ENCODE measurements at places on chromosomes 1 and 21.
A peak's percentile ranks its signal among the peaks of the same experiment; 100 is the strongest.

- no peak for DNase-seq
Observed at GRCh38 chr1:168405906-168406549, 125.4 kb downstream of the TBX19 start.

DNA sequence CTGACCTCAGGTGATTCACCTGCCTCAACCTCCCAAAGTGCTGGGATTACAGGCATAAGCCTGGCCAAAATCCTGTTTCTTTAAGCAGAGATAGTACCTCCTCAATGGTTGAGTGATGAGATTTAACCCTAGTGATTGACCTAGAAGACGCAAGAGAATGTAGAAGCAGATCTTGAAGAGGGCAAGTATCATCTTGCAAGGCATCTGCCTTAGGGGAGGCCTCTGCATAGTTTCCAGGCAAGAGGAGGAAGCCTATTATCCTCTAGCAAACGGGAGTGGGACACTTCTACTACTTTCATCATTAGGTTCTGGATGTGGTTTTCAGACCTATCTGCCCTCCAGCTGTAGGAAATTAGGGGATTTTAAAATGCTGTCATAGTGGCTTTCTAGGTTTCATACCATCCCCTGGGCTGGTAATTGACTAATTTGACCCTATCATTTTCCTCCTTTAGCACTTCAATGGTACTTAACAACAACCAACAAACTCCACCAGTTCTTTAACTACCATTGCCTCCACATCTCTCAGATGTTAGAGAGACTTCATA is 10.0 kb upstream of the TRIM62 start:
- no peak for DNase-seq

- DNase-seq: peak; percentile 2
Observed at GRCh38 chr1:5779608-5780323, 212.5 kb downstream of the NPHP4 start.

- DNase-seq: no peak
Observed at GRCh38 chr1:188517139-188517538, 1688.4 kb downstream of the PLA2G4A start.

- no peak for DNase-seq
Observed at GRCh38 chr21:25859235-25859929, 124.6 kb downstream of the GABPA start.

DNA sequence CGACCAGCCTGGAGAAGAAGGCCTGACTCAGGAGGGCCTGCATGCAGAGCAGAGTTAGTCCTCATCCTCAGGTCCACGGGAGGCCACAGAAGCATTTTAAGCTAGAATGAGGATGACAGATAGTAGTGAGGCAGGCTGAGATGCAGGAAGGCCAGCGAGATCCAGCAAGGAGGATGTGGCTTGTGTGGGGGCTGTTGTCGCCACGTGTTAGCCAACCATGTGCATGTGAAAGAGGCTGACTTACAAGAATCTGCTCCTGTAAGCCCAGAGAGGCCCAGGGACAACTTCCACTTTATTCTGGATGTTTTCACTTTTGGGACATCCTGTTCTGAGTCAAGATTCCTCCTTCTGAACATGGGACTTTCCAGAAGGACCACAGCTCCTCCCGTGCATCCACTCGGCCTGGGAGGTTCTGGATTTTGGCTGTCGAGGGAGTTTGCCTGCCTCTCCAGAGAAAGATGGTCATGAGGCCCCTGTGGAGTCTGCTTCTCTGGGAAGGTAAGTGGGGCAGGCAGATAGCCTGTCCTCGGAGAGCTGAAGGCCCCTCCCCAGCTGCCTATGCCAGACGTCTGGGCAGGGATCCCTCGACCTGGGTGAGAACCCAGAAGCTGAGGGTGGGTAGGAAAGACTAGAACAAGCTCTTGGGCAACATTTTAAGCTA is at the start of gene SLAMF8:
TSS of gene SLAMF8 (plus strand) at position 433 of the 661 bp plus-strand sequence. CDS start at position 459, 26 bp downstream.
- DNase-seq: no peak

DNA sequence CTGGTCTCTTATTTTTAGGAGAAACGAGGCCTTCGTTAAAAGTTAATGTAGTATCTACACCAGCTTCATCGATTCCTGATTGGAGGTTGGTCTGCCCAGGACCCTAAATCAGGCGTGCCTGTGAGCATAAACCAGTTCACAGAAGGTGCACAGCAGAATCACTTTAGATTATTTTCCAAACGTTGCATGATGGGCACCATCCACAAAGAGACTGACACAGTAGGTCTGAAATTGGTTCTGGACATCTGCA is 256 bp upstream of the TARBP1 start:
- DNase-seq: no peak

- DNase-seq: peak; percentile 49
Observed at GRCh38 chr1:40818264-40818961, 34.8 kb downstream of the KCNQ4 start.

DNA sequence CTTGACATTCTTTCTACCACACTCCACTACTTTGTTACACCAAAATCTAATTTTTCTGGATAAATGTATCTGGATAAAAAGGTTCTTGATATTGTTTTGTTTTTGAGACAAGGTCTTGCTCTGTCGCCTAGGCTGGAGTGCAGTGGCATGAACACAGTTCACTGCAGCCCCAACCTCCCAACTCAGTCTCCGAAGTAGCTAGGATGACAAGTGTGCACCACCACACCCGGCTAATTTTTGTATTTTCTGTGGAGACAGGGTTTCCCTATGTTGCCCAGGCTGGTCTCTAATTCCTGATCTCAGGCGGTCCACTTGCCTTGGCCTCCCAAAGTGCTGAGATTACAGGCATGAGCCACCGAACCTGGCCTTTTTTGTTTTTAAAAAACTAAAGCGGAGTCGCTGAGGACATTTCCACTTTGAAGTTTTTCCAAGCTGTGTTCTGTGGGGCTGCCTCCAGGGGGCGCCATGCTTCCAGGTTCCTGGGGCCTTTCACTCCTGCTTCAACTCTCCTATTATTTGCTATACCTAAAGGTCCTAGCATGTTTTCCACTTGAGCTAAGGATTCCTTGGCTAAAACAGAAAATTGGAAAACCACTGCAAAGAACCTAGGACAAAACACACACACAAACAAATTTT is 14.1 kb upstream of the NCMAP start:
- no peak for DNase-seq

- peak; percentile 94 for DNase-seq
Observed at GRCh38 chr1:99557546-99558202, 88.2 kb upstream of the PALMD start.

DNA sequence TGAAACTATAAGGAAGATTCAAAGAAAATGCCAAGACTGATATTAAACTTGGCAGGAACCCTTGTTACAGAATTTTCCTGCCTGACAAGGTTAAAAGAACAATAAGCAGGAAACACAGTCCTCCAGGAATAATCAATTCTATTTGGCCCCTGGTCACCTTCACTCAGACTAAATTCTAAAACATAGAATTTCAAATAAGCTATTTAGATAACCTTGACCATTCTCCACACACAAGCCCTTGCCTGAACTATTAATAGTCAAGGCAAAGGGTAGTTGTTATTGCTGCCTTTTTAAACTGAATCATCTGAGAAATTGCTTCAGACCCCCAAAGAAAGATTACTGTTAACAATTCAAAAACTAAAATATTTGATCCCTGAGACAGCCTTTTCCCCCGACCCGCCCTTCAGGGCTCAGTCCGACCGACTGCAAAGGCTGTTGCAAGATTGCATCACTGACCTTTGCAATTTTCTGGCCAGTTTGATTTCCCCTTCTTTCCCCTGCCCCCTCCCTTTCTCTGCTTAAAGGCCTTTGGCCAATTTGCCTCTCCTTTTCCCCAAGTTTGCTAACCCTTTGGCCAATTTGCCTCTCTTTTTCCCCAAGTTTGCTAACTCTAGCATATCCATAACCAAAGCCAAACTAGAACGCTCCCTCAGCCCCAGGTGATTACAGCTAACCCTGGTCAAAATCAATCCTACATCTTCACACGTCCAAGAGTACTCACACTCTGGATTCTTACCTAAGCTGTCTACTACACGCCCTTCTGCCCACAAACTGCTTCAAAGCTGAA is 1.4 kb upstream of the G0S2 start:
- peak; percentile 57 for DNase-seq

DNA sequence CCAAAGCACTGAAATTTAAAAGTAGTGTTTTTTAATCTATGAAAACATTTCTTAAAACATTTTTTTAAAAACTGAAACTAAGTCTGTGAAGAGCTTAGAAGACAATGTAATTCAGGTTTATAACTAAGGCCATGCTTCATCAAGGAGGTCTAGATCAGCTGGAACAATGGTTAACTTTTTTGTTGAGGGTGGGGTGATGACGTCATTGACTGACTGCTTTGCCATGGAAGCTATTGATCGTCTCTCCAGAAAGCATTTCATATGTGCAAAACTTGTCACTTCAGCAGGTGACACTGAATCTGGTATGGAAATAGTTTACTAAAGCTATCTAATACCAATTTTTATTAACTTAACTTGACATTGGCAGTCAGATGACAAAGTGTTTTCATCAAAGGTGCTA is 21.0 kb downstream of the RAVER2 start:
- DNase-seq: no peak

DNA sequence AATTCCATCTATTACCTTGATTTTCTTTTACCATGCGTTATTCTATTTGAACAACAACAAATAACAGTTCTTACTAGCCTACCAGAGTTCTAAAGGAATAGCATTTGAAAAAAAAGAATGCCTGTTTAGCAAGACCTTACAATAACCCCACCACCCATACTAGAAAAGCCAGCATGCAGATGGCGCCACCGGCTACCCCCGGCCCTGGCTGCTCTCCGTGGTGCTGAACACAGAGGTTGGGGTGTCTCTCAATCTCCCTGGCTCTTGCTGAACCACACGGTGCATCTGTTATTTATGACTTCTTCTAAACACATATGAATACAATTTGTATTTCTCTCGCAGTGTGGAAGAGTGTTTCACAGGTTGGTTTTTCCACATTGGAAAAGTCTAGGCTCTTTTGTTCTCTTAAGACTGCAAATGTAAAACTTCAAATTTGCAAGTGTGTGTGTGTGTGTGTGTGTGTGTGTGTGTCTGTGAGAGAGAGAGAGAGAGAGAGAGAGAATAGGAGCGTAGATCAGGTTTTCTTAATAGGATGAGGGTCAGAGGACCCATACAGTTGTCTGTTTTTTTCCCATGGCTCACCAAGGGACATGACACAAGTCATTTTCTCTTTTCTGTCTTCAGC is 13.6 kb downstream of the GRIK3 start:
- DNase-seq: peak; percentile 10

- no peak for DNase-seq
Observed at GRCh38 chr1:12015499-12015898, 3.8 kb upstream of the MIIP start.

DNA sequence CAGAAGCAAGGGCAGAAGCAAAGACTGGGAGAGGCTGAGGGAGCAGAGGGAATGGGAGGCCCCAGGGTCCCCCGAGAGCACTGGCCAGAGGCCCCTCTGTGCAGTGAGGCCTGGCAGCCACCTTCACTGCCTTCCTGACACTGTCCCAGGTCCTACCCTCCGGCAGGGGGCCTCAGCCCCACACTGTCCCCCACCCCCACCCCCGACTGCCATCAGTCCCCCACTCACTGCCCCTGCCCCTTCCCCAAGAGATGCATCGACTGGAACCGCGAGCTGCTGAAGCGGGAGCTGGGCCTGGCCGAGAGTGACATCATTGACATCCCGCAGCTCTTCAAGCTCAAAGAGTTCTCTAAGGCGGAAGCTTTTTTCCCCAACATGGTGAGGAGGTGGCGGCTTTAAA is 13.0 kb upstream of the PADI6 start:
- no peak for DNase-seq

DNA sequence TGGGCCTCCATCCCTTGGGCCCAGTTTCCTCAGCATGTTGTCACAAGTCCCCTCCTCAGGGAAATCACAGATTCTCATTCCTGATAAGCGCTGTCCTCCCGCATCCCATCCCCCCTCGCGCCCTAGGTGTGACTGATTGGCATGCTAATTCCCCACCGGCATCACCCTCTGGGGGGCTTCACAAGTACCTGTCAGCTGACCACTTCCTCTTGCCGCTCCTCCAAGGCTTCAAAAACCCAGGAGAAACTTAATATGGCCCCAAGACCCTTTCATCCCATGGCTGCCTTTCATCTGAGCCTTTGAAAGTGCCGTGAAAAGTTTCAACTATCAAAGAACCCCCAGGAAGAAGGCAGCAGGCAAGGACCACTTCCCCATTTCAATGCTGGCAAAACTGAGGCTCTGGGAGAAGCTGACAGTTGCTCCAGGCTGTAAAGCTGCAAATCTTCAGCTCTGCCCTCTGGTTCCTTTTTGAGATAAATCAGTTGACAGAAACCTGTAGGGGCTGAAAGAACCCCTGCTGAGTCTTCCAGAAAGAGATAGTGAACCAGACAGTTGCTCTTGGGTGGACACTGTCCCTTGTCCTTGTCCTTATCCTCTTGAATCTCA is 12.8 kb upstream of the MIXL1 start:
- no peak for DNase-seq

GRCh38 chr1:76075877-76076276 is 1.3 kb downstream of the ST6GALNAC3 start:
- peak; percentile 38 for DNase-seq

DNA sequence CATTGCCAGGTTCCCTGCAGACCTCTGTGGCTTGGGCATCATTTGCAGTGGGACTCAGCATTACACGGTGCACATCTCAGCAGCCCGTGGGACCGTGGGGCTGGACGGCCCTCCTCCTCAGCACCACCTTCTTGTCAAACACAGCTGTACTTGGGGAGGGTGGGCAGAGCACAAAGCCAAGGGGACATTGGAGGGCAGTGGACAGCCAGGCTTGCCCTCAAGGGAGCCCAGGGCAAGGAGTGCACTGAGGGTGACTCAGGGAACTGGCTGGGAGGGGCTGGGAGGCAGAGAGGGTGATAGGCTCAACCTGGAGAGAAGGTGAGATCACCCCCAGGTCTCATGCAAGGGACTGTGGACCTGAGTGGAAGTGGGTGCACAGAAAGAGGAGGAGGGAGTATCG is 3.4 kb downstream of the CAPN9 start:
- DNase-seq: no peak

DNA sequence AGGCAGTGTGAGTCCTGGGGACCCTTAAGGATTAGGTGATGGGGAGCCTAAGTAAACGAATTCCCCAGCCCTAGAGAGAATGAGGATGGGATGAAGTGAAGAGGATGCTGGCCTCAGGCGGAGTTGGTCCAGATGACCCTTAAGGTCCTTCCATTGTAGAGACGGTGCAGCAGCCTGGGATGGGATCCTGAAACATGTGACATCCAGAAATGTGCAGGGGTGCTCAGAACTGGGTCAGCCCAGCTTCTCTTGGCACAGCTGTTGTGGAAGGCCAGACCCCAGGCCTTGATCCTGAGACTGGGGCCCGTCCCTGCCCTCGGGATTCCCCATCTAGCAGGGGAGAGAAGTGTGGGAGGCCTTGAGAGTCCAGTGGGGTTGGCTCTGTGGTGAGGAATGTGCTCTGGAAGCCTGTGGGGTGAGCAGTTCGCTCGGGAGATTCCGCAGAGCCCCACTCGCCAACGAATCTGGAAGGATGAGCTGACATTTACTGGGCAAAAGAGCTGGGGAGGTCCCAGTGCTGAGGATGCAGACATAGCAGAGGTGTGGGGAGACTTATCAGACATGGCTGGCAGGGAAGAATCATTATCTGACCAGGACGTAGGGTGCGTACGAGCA is 28.1 kb downstream of the A3GALT2 start:
- no peak for DNase-seq
